Activated CD8-positive, alpha-beta T cell treated with anti-CD3 and anti-CD28 coated beads for 36 hours (primary cell): ENCODE measurements at places on chromosomes 5 and 9.
A peak's percentile ranks its signal among the peaks of the same experiment; 100 is the strongest.

DNA sequence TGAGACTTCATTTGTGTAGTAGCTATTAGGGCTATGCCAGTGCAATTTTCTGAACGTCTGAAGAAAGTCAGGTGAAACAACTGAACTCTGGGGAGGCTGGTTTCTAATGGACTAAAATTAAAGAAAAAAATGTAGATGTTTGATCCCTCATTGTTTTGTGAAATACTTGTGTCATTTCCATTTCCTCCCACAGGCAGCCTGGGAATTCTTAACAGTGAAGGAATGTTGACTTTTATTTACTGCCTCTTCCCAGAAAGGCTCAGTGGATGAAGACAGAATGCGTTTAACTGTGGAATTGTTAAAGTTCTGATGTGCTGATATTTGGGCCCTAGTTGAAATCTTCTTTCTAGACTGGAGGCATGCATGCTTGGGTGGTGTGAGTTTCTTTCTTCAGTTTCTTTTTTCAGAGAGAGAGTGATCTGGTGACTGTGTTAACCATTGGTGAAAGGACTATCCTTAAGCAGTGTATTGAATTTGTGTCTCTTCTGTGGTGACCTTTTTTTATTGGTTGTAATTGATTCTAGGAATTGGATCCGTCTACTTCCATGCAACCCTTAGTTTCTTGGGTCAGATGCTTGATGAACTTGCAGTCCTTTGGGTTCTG is 15.5 kb downstream of the ACER2 start:
- no peak for DNase-seq

- no peak for DNase-seq
These were observed 40.4 kb upstream of the IPPK start for GRCh38 chr9:92710368-92710767.

DNA sequence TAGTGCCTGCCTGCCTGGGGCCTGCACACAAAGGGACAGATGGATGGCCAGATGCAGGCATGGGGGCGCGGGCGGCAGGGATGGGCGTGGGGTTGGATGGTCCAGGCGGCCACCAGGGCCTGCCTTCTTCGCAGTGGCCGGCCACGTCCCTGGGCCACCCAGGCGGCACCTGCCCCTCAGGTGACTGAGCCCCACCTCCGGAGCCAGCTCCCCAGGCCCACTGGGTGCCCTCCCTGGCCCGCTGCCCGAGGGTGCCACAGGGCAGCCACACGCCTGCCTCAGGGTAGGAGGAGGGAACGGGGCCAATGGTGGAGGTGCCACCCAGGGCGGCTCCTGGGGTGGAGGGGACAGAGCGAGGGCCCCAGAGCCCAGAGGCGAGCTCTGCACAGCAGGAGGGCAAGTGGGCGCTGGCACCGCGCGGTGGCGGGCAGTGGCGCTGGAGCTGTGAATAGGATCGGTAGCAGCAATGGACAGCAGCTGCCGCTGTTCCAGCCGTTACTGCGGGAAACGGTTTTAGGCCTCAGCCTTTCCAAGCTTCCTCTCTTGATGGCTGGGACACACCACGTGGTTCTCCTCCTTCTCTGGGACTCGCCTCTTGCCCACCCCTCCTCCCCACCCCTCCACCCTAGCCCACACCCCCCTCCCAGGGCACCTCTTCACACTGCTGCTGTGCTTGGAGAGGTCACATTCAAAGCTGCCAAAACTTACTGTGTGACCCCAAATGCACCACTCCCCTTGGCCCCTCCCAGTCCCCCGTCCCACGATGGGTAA is 19.1 kb downstream of the LHX3 start:
- no peak for DNase-seq

DNA sequence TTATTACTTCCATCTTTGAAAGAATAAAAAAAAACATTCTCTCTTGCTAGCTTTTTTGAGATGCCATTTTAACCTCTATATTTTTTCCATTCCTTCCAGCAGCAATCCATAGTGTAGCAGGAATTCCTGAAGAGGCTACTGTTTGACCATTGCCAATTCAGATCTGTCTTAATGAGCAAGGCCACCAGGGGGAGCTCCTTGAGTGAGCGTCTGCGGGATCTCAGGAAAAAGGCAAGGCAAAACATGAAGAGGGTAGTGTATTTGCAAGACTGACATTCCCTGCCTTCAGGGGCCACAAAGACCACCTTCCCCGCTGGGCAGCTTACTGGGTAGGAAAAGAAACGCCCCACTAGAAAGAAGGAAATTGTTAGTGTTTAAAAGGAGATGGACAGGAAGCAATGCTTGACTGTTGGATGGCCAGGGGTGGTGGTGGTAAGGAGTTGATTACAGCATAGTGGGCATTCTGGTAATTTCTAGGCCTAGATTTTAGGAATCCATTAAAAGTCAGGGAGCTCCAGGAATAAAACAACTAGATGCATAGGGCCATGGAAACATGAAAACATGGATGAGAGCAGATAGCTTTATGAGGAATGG is 206.6 kb upstream of the HAPLN1 start:
- peak; percentile 44 for DNase-seq

GRCh38 chr5:140267559-140268018 is 35.3 kb downstream of the PFDN1 start:
- no peak for DNase-seq
